NCI-H2029 (cell line): ENCODE measurements at places on chromosomes 7 and 10.

GRCh38 chr7:21850531-21851285, 95.0 kb downstream of the CDCA7L start:
- DNase-seq: no peak

GRCh38 chr10:116111483-116112095, 161.4 kb downstream of the GFRA1 start:
- DNase-seq: no peak

DNA sequence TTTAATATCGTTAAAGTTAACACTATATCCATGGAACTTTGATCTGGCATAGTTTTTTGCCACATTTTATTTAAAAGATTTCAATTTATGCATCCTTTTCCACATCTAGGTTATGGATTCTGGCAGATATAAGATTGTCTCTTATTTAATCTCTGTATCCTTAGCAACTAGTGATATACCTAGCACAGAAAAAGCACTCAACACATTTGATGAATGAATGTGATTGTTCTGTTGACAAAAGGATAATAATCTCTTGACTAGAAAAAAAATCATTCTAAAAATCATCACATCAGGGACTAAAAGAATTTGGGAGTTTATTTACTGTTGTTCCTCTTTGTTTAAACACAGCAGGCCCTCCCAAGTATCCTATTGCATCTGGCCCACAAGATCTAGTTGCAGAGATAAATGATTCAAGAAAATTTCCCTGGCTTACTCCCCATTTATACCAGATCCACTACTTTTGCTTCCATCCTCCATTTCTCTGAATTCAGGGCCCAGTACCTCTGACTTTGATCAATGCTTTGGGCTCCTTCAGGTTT, 84.0 kb upstream of the C1GALT1 start:
- DNase-seq: no peak

DNA sequence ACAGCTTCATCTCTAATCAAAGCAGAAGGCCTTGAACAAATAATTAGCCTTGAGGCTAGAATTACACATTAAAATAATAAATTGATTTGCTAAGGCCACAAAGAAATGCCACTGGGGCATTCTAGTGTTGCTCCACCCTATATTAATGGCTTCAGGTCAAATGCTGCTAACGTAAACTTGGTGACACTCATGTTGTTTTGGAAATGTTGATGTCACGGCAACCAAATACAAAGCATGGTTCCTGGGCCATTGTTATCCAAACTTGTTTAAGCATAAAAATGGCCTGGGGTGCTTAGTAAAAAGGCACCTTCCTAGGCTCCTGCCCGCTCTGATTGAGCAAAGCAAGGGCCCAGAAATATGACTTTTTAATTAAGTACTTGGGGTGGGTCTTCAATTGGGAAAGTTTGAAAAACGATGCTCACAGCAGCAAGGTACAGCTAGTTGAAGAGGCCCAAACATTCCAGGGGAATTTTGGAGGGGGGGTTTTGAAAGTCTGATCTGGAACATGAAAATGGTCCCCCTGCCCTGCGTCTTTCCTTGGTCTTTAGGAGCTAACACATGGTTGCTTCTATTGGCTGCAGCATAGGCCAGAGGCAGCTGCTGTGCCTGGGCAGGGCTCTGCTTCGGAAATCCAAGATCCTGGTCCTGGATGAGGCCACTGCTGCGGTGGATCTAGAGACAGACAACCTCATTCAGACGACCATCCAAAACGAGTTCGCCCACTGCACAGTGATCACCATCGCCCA, 67.8 kb downstream of the ABCC2 start:
- no peak for DNase-seq

GRCh38 chr10:22774102-22774501, 59.7 kb upstream of the PIP4K2A start:
- DNase-seq: no peak

DNA sequence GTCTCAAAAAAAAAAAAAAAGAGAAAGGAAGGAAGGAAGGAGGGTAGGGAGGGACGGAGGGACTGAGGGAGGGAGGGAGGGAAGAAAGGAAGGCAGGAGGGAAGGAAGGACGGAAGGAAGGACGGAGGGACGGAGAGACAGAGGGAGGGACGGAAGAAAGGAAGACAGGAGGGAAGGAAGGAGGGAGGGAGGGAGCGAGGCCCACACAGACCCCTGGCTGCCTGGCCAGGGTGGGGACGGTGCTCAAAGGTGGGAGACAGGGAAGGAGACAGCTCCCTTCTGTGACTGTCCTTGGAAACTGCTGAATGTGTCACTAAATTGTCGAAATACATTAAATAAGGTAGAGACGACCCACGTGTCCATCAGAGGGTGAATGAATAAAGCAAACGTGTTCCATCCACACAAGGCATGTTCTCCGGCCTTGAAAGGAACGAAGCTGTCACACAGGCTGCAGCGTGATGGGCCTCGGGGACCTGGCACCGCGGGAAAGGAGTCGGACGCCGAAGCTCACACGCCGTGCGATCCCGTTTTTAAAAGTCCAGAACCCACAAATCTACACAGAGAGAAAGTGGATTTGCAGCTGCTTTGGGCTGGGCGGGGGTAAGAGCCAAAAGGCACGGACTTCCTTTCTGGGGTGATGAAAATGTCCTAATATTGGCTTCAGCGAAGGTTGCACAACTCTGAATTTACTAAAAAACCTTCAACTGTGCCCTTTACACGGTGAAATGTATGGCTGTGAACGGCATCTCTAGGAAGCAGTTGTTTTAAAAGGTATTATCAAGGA, 23.3 kb downstream of the ADAP1 start:
- no peak for DNase-seq

- no peak for DNase-seq
Measured at GRCh38 chr7:55065511-55066229, 46.9 kb downstream of the EGFR start.

DNA sequence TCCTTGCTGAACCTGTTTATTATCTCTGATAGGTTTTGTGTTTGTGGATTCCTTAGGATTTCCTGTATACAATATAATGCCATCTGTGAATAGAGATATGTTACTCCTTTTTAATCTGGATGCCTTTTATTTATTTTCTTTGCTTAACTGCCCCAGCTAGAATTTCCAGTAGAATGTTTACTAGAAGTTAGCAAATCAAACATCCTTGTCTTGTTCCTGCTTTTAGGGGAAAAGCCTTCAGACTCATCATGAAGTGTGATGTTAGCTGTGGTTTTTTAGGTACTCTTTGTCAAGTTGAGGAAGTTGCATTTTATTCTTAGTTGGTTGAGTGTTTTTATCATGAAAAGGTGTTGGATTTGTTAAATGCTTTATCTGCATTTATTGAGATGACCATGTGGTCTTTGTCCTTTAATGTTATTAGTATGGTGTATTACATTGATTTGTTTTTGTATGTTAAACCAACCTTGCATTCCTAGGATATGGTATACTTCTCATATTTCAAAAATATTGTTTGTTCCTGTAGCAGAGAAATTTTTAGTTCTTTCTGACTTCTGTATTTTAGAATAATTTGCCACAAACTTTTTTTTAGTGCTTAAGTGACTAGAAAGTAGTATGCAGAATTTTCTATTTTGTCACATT, 24.3 kb downstream of the PPP2R2D start:
- DNase-seq: no peak

- DNase-seq: no peak
Measured at GRCh38 chr7:43110791-43111535, 1.5 kb upstream of the HECW1 start.
